ENCODE measurements at places on chromosomes 12 and 14.
A peak's percentile ranks its signal among the peaks of the same experiment; 100 is the strongest.

DNA sequence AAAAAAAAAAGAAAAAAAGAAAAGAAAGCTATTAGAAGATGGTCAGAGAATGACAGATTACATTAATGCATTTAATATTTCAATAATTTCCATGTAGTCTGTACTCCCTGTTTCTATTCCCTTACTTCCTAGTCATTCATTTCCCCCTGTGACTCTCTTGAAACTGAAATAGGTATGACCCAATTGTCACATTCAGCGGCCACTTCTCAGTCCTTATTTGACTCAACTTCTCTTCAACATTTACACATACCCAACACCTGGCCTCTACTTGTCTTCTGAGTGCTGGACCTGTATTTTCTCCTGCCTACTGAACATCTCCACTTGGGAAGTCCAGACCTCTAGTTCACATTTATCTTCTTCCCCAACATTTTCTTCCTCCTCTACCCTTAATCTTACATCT is 7.2 kb downstream of the EEA1 start:
- no peak for DNase-seq

DNA sequence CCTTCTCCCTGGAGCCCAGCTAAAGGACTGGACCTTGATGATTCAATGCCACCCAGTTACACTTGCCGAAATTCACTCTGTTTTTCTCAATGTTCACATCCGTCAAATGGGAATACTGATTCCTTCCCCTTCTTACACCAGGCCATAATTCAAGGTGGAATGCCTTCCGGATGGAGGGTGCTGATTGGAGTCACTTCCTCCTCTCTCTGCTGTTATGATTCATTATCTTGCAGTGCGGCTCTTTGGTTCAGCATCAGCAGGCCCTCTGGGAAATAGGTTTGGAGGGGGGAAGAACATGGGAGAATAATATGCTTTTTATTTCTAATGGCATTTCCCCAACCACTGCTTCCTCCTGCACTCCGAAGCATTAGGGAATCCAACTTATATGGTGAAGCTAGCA is 390.6 kb upstream of the TBX3 start:
- DNase-seq: no peak

GRCh38 chr14:62673014-62673755 is 372.1 kb downstream of the KCNH5 start:
- no peak for DNase-seq

DNA sequence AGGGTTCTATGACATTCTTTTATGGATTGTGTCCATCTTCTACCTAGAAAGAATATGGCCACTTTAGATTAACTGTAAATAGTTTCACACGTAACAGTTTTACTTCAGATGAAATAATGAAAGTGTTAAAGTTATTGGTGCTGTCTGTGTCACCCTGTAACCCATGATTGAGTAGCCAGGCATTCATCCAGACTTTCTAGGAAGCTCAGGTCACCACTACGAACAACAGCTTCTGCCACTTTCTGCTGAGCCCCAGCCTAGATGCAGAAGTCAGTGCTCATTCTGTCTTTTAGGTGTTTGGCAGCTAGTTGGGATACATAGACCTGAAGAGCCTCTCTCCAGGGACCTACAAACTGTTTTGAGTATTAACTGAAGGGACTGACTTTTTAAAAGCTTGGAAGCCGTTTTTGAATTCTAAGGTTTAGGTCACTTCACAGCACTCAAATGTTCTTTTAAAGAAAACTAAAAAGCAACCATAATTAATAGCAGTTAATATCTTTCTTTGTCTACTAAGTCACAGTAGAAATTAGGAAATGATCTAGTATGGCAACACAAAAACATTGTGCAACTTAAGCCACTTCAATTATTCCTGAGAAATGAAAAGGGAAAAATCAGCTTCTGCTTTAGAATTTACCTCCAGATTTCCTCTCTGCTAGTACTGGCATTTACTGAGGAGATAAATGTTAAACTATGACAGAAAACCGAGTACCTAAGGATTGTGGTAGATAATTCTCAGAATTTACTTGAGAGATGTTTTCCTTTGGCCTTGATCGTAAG is 266.9 kb downstream of the CCDC91 start:
- DNase-seq: no peak

- no peak for DNase-seq
Measured at GRCh38 chr14:70189456-70190077, 816 bp upstream of the SLC8A3 start.

DNA sequence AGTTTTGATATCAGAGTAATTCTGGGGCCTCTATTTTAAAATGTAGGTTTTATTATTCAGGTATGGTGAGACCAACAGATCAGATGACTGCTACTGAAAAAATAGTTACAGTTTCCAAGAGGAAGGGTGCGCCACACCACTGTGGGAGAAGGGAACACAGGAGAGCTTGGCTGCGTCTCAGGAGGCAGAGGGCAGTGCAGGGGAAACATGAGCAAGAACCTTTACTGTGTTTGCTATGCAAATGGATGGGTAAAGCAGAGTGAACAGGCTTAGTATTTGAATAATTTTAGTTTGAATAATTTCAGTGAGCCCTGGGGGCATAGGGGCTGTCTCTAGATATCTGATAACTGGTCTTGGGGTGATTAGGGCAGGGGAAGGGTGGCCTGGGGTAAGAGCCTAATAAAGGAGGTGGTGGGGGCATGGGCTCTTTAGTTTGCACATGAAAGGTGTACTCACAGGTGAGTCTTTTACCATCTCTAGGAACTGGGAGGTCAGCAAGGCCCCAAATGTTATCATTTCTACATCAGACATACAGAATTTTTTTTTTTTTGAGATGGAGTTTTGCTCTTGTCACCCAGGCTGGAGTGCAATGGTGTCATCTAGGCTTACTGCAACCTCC is 196.8 kb upstream of the NEDD1 start:
- DNase-seq: no peak

DNA sequence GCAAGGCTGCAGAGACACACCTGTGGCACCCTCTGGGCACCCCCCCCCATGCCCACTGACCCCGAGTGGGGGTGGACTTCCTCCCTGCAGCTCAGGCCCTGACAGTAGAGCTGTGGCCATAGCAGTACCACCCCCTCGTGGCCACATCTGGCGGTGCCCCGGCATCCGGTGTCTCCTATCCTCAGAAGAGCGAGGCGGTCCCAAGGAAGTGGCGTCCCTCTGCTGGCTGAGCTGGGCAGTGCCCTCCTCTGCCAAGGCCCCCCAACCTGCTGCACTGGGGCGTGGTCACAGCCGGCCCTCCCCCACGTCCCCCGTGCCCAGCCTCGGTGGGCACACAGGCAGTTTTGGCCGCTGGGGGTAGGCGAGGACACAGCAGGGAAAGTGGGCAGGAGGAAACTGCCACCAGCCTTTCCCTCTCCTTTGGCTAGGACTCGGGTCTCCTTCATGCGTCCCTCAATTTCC is 6.0 kb upstream of the SLC6A12 start:
- no peak for DNase-seq

DNA sequence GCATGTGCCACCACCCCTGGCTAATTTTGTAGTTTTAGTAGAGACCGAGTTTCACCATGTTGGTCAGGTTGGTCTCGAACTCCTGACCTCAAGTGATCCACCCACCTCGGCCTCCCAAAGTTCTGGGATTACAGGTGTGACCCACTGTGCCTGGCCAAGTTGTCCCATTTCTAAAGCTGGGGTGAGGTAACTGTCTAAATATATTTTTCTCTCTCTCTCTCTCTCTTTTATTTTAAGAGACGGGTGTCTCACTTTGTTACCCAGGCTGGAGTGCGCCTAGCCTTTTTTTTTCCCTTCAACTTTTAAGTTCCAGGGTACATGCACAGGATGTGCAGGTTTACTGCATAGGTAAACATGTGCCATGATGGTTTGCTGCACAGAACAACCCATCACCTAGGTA is 8.6 kb downstream of the ATF1 start:
- DNase-seq: no peak

GRCh38 chr12:122845041-122845864 is 10.0 kb downstream of the HIP1R start:
- no peak for DNase-seq

GRCh38 chr14:80585506-80585835 is 356.1 kb downstream of the CEP128 start:
- DNase-seq: no peak

GRCh38 chr14:34063470-34064164 is 112.7 kb upstream of the EGLN3 start:
- no peak for DNase-seq

DNA sequence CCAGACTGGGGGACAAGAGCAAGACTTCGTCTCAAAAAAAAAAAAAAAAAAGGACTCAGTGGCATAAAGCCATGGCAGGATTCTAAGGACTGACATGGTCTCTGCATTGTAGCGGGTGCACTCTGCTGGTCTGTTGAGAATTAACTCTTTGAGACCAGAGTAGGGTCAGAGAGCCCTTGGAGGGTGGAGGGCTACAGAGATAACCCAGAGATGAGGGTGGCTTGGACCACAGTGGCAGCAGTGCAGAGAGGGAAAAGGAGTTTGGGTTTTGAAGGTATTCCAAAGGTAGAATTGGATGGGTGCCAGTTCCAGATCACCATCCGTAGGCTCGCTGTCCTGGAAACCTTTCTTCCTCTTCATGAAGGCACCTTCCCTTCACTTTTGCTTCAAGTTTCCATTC is 14.3 kb upstream of the DYNC1H1 start:
- DNase-seq: no peak

DNA sequence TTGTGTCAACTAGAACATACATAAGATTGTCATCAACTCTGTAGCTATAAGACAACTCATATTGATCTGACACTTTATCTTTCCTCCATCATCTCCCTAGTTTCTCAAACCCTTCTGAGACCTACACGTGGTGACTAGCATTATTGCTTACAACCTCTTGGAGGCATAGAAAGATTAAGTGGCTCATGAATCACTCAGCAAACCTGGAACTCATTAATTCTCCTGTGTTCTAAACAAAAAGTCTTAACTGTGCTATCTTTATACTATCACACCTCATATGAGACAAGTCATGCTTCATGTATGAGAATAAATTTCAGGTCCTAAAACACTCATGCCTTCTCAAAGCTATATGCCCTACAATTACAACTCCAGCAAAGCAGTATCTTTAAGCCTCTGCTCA is 408.6 kb upstream of the SYT1 start:
- no peak for DNase-seq

GRCh38 chr12:20602641-20603391 is 92.3 kb upstream of the SLCO1C1 start:
- no peak for DNase-seq

DNA sequence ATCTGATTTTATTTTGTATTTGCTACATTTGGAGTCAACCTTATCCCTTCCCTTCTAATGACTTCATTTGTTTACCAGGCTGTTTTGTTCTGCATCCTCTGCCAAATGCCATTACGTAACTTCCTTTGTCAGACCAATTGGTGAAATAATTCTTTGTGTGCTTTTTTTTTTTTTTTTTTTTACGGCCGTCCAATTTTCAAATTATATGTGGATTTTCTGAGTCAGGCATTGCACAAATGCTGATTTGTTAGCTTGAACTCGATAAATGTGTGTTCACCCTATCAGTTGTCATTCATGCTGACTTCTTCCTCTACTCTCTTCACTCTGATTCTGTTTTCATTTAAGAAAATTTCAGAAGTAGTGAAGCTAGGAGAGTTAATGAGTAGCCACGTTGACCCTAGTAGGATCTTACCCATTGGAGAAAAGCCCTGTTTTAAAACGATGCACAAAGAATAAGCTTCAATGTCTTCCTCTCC is 386.2 kb downstream of the DIO2 start:
- no peak for DNase-seq

- DNase-seq: peak; percentile 22
Measured at GRCh38 chr12:46269429-46270241, 792 bp upstream of the SLC38A1 start.

DNA sequence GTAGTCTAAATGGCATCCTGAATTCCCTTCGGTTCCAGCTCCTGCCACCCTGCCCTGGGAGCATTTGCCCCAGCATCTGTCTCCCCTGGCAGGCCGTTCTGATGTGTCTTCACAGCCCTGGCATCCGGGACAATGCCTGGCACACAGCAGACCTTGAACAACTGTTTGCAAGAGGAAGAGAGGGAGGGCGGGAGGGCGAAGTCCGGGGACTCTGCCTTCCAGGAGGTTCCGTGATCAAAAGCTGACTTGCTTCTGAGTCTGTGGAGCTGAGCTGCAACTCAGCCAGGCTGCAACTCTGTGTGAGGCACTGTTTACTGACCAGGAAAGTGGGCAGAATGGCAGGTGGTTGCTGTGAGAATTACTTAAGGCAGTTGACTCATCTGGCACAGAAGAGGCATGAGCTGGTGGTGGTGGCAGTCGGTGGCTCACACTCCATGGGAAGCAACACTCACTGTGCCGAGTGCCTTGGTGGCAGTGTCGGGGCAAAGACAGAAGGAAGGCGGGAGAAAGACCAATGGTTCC is 61.1 kb upstream of the DLK1 start:
- DNase-seq: no peak

DNA sequence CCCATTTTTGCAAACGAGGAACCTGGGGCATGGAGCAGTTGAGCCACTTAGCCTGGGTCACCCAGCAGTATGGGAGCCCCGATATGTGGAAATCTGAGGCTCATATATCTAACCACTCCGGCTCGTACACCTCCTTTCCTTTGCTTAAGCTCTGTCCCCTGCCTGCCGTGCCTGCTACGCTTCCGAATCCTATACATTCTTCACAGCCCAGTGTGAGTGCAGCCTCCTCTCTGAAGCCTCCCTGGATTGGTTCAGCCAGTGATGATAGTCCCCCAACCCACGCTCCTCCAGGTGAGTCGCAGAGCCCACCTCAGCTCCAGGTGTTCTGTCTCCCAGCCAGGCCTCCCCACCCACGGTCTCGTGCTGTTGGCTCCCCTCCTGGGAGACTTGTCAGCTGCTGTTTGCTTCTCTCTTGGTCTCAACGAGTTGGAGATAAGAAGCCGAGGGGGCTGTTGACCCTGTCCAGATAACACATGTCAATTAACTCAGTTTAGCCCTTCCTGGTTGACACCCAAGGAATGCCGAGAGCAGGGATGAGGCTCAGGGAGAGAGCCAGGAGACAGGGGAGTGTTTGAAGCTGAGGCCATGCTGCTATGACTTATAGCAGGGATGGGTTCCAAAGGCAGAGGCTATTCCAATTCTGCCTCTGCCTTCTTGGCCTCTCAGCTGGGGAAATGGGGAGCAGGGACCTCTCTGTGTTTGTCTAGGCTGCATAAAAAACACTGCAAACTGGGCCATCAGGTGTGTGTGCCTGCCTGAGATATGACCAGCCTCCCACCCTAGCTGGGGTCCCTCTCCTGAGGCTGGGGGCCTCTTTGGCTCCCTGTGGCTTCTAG is 19.0 kb downstream of the SDSL start:
- DNase-seq: no peak

DNA sequence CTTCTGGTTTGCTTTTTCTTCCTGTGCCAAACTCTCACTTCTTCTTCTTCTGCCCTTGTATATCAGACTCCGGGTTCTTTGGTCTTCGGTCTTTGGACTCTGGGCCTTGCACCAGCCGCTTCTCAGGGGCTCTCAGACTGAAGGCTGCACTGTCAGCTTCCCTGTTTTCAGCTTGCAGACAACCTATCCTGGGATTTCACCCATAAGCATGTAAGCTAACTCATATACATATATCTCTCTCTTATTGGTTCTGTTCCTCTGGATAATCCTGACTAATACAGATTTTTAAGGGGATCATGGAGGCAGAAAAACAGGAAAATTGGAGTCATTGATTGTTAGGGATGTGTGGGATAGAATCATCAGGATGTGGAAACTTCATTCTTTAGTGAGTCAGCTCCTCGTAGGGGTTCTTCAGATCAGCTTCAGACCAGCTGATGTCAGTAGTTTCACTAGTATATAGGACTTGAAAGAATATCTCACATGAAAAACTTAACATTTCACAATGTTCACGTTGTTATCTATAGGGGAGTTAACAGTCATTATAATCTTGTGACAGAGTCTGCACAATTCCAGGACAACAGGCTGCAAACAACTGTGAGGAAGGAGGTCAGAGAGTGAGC is 102.9 kb downstream of the RASSF9 start:
- DNase-seq: no peak

- DNase-seq: no peak
Measured at GRCh38 chr12:63400718-63401117, 249.7 kb upstream of the AVPR1A start.

Measured in stimulated activated CD8-positive, alpha-beta memory T cell treated with anti-CD3 and anti-CD28 coated beads, Interleukin-15, amount 100 ng/mL, for 1 hour (primary cell).